ENCODE measurements at places on chromosomes 2 and 18.

DNA sequence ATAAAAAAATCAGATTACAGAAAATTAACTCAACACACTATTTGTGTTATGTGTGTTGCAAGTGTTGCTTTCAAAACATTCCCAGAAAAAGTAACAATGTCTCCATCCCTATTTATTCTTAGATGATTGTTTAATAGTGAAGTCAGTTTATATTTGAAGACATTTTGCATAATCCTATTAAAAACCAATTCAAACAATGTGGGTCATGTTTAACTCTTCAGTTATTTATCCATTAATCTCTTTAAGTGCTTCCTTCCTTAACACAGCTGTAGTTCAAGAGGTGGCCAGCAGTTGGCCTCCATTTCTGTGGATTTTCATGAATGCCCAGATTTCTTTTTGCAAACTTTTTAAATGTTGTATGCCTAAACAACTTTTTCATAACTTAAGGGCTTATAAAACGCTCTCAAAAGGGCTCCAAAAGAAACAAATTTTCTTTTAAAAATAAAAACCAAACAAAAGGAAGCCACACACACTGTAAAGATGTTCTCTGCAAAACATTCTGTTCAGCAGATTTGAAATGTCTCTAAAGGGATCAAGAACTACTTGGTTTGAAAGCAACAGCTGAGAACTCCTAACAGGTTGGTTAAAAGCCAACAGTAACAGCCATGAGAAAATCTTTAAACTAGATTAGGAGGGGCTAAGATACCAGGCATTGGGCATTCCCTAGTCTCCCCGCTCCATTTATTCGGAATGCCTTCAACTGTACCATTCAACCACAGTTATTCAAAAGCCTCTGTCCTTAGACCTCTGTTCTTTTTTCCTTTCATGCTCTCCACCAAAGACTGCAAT, 71.5 kb downstream of the THADA start:
- DNase-seq: no peak

GRCh38 chr2:46569766-46570165, 90.4 kb downstream of the TMEM247 start:
- DNase-seq: no peak

GRCh38 chr2:137865954-137866540, 98.2 kb upstream of the HNMT start:
- DNase-seq: no peak

GRCh38 chr2:21676041-21676440, 552.3 kb downstream of the TDRD15 start:
- no peak for DNase-seq

DNA sequence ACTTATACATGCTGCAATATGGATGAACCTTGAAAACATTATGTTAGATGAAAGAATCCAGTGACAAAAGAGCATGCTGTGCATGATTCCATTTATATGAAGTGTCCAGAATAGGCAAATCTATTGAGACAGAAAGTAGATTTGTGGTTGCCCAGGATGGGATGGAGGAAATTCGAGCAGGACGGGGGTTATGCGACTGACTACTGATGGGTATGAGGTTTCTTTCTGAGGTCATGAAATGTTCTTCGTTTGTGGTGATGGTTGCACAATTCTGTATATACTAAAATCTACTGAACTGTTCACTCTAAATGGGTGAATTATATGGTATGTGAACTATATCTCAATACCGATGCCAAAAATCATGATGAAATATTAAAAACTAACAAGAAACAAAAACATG, 18.9 kb upstream of the MTERF4 start:
- no peak for DNase-seq

DNA sequence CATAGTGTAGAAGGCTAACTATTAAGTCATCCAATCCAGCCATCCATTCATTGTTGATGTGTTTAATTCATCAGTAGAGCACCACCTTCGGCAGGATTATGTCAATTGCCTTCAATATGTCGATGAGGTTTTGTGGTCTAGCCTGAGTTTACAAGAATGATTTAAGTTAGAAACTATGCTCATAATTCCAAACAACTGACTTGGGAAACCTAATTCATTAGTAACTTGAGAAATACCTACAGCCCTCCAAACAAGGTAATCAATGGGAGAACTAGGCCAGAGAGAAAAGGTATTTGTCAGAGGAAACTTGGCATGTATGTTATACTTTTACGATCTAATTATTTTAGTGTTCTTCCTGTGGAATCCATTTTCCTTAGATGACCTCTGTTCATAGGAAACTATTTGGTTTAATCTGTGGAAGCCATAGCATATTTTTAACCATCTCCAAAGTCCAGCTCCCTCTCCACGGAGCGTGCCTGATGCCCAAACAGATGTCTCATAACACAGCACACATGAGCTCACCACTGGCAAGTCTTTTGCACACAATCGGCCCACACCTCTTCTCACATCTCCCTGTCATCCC, 148.5 kb downstream of the GFPT1 start:
- DNase-seq: no peak
